ENCODE measurements at places on chromosomes 5 and 9. TPM values are rescaled to one million over a fixed set of nuclear protein-coding genes. Genes with fewer than 3 reads are reported as not detected.

The ANGPTL2 gene
- 12.5 TPM for total RNA-seq

The ADAMTS2 gene
- total RNA-seq: 4.1 TPM

DNA sequence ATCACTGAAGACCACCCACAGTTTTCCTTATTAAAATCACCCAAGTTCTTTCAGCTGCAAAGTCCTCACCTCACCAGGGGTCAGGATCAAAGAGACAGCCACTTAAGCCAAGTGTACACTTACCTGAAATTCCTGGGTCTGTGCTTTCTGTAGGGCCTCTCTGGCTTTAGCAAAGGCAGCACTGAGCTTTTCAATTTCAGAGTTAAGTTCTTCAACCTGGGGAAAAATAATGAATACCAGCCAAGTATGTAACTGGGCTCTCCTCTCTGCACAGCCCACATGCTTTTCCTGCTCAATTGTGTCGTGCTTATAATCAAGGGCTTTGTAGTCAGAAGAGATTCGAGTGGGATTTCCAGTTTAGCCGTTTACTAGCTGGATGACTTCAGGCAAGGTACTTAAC is 55.1 kb downstream of the CDK5RAP2 start:
- no peak for DNase-seq

GRCh38 chr9:127396253-127396807 is 639 bp upstream of the SLC2A8 start:
- no peak for DNase-seq

- DNase-seq: no peak
Measured at GRCh38 chr9:116715751-116716150, 28.6 kb downstream of the TRIM32 start.

GRCh38 chr5:141763541-141763940 is 81.5 kb upstream of the ARAP3 start:
- DNase-seq: no peak

- no peak for DNase-seq
Measured at GRCh38 chr5:92144824-92145223, 761.7 kb upstream of the ARRDC3 start.

GRCh38 chr9:121294151-121294743 is 26.3 kb downstream of the GSN start:
- DNase-seq: no peak

- DNase-seq: peak; percentile 31
Measured at GRCh38 chr9:5531101-5531882, 21.0 kb downstream of the PDCD1LG2 start.

DNA sequence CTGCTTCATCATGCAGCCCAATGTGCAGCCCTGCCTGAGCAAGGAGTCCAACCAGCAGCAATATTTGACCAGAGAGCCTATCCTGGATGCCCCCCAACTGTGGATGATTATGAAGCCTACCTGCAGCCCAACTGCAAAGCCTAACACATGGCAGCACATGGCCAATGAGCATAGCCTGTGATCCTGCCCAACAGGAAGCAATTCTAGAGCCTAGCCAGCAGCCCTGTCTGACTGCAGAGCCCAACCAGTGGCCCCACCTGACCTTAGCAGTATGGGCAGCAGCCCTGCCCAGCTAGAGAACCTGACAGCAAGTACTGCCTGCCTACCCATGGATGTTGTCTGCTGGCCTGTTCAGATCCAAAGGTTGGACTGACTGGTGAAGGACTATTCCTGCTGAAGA is 97.3 kb upstream of the SH3GL2 start:
- no peak for DNase-seq

GRCh38 chr9:19511694-19512093 is 102.9 kb downstream of the ACER2 start:
- no peak for DNase-seq

- DNase-seq: no peak
Measured at GRCh38 chr5:32767948-32768467, 56.9 kb downstream of the NPR3 start.

Measured in stomach (tissue), 19 donors.